ENCODE measurements at places on chromosomes 5 and 9.
A peak's percentile ranks its signal among the peaks of the same experiment; 100 is the strongest.

- no peak for DNase-seq
Measured at GRCh38 chr5:56328753-56329560, 95.8 kb upstream of the ANKRD55 start.

DNA sequence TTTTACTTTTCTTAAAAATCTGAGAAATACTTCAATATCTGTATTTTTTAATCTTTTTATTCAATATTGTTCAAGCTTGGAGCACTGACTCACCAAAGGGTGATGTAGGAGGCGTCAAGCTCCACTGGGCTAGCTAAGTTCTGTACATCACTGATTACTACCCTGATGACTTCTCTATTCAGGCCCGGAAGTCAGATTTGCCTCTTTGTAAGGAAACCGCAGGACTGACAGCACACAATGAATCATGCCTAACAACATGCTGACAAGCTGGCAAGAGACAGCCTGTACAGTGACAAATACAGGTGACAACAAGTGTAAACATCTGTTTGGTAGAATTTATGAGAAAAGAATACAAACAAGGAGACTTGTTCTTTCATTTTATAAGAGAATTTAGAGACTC lies 627.9 kb upstream of the RORB start:
- DNase-seq: no peak

DNA sequence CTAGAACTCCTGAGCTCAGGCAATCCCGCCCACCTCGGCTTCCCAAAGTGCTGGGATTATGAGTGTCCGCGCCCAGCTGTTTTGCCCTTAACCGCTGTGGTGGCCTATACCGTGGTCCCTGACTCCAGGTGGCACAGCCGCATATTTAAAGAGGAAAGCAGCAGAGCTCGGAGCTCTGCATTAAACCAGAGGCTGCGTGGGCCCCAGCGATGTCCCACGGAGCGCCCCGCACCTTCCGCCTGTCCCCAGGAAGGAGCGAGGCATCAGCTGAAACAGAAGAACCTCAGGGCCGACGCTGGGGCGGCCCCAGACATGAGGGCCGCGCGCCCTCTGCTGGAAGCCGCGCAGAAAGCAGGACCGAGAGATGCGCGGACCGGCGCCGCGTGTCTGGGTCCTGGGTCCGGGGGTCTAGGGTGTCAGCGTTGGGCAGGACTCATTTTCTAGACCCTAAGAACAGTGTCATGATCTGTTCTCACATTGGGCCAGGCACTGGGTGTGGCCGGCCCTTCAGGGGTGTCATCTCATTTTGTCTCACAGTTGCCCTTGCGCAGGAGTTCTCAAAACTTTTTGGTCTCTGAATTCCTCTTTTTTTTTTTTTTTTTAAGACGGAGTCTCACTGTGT lies 37.7 kb downstream of the LAMC3 start:
- DNase-seq: peak; percentile 48

GRCh38 chr5:134549714-134550113 lies 24.2 kb downstream of the JADE2 start:
- no peak for DNase-seq

- DNase-seq: no peak
Measured at GRCh38 chr9:11199335-11199734, 586.5 kb upstream of the PTPRD start.

GRCh38 chr5:171432583-171433351 lies 13.3 kb downstream of the FGF18 start:
- DNase-seq: no peak

GRCh38 chr9:86788456-86788855 lies 158.8 kb downstream of the GAS1 start:
- no peak for DNase-seq

GRCh38 chr5:118397236-118397635 lies 591.1 kb downstream of the DTWD2 start:
- no peak for DNase-seq

- DNase-seq: no peak
Measured at GRCh38 chr5:81269751-81270393, 31.5 kb upstream of the ZCCHC9 start.

DNA sequence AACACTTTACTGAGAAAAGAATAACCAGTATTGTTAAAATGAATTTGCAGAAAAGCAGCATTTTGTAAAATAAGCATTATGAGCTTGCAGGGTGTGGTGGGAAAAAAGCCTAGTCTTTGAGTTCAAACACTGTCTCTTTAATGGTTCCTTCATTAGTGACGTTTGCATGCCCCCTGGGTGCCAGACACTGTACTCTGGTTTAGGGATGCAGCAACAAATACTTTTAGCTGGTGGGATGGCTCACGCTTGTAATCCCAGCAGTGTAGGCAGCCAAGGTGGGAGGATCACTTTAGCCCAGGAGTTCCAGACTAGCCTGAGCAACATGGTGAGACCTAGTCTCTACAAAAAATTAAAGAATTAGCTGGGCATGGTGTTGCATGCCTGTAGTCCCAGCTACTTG lies 62.3 kb downstream of the MAST4 start:
- no peak for DNase-seq

DNA sequence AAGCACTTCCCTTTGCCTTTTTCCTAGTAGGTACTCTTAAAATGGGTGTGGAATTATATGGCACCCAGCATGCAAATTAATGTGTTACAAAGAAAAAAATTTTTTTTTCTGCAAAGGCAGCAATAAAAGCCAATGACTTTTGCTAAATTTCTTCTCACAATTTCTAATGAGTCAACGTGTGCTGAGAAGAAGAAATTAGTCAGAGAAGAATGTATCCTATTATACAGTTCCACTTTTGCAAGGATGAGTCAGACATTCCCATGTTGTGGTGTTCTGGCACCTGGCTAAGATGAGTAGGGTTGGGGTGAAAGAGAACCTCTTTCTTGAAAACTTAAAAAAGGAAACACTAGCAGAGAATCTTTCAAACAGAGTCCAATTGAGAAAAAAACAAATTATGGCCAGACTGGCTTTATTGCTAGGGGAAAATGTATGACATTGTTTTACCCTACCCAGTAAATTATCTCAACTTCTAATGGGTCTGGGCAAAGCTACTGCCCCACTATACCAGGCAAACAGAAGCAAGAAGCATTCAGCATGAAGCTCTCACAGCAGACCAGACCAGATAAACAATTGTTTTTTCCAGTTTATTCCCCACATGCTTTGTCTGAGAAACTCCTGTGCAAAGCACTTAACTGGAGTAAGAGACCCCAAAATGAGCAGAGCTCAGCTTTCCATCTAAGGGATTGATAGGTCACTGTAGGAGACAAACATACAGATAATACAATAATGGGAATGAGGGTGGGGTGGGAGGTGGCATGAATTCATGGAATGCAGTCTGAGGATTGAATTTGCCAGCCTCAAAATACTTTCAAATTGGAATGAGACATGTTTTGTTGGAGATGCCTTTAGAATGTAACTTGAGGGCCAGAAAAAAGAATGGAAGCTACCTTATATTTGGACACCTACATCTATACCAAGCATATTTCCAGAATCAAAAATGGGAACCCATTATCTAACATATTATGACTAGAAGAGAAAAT lies 220.8 kb upstream of the RFX3 start:
- DNase-seq: no peak

GRCh38 chr9:108830272-108830671 lies 25.5 kb downstream of the ACTL7B start:
- DNase-seq: no peak

- no peak for DNase-seq
Measured at GRCh38 chr9:92961627-92962302, 14.4 kb downstream of the FGD3 start.

DNA sequence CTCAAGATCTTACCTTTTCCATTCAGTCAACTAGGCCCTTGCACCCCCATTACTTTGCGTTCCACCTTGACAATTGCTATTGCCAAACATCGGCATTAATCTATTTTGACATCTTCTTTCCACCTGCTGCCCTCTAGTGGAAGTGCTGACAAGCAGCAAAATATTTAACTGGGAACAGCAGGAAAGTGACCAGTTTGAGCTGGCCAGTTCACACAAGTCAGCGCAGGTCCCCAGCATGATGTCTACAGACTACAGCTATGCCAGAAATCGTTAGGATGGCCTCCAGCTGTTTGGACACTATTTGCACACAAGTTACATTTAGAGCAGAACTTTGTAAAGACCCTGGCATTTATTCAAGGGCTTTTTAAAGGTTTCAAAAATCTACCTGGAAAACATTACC lies 160.1 kb downstream of the GHR start:
- DNase-seq: no peak

DNA sequence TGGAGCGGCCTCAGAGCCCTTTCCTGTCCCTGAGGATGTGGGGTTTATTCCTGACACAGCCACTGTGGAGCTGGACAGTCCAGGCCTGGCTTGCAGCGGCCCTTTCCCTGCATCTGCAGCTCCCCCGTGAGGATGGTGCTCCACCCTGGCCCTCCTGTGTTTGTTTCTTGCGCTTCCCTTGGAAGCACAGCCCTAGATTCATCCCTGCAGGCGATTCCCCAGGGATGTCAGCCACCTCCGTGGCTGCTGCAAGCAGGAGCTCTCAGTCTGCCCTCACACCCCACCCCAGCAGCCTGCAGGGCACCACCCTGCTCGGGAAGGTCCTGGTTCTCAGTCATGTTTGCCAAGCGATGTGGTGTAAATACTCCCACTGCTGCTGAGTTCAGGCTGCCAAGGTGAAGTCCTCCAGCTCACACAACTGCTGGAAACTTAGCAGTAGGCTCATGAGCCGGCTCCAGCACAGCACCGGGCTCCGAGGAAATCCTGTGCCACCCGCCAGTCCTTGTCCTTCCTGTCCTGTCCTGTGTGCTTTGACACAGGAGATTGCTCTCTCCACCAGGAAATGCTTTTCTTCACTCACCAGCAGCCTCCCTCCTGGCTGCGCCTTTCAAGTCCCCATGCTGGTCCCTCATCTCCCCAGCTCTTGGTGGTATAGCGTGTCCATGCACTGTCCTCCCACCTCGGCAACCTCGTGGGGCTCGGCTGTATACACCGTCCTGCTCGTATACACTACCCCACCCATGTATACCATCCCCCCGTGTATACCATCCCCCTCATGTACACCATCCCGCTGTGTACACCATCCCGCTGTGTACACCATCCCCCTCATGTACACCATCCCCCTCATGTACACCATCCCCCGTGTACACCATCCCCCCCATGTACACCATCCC lies 16.2 kb downstream of the ROPN1L start:
- DNase-seq: no peak

DNA sequence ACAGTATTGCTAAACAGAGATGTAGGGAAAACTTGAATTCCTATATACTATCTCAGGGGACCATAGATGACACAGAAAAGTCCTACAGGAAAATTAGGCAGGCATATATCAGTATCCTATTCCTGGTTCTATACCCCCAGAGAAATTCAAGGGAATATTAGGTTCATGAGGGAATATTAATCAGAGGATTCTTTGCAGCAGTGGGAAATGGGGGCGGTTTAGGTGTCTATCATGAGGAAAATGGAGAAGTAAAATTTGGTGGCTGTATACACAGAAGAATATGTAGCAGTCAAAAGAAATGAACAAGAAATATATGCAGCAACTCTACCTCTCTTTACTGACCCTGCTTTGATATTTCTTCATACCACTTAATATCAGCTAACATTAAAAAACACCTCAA lies 20.0 kb downstream of the SPTLC1 start:
- DNase-seq: no peak

GRCh38 chr5:134053840-134054338 lies 49.1 kb upstream of the VDAC1 start:
- no peak for DNase-seq

GRCh38 chr5:157356576-157356975 lies 90.7 kb downstream of the CYFIP2 start:
- no peak for DNase-seq

GRCh38 chr9:14281136-14281795 lies 32.7 kb downstream of the NFIB start:
- no peak for DNase-seq

- DNase-seq: no peak
Measured at GRCh38 chr9:113598883-113599282, 135.4 kb downstream of the RGS3 start.

DNA sequence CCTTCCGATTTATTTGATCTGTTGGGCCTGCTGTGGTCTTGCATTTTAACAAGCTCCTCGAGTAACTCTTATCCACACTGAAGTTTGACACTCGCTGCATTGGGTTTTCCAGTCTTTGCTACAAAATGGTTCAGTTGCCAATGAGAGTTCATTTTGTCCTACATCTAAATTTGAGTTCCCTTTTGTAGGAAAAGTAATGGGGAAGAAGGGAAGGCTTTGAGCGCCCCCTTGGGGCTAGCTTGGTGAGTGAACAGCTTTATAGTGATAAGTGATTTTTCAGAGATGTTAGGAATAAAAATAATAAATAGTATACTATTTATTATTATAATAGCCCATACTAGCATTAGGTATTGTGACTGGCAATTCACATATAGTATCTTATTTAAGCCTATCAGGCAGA lies 89.9 kb upstream of the GNAQ start:
- peak; percentile 36 for DNase-seq

DNA sequence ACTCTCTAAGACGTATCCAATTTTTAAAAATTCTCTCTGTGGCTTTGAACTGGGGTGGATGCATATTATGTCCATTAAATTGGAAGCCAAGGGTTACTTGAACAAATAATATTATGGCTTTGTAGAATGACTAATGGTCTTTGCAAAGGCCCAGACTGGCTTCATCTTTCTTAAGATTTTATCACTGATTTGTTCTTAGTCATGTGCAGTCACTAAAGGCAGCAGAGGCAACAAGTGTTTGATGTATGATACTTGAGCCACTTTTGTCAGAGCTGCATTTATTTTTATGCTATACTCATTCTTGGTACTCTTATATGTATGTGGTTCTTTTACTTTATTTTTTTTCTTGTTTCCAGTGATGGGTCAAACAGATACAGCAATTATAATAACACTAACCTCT lies 152.2 kb downstream of the NR2F1-AS1 start:
- no peak for DNase-seq

- no peak for DNase-seq
Measured at GRCh38 chr5:83312663-83313062, 158.9 kb upstream of the VCAN start.

GRCh38 chr9:106487266-106487665 lies 375.7 kb upstream of the ZNF462 start:
- DNase-seq: no peak

DNA sequence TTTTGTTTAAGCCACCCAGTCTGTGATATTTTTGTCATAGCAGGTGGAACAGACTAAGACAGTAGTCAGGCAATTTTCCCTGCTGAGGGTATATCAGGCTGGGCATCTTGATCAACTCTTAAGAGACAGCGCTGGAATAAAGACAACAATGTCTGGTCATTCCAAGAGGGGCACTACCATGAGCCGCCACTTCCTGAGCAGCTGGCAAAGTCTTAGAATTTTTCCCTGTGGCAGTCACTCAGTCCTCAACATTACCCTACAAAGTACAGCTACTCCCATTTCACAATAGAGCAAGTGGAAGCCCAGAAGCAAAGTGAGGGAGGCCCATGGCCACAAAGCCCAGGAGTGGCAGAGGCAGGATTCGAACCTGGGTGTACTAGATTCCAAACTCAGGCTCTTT lies 74.8 kb downstream of the SH3PXD2B start:
- no peak for DNase-seq
